ENCODE measurements at places on chromosomes 13 and 19.

DNA sequence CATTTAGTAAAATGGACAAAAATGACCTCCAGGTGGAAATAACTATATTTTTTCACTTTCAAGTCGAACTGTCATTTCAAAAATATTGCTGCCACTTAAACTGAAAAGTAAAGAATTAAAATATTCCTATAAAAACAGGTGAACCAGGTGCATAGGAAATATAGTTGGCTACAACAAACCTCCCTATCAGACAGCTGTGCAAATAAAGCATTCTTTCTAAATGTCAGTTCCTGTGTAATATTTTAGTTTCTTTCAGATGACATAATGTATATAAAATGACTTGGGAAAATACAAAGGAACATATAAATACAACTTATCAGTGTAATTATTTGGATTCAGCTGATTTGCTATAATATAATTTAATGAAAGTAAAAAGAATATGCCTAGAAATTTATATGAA lies 403.5 kb upstream of the GPC6 start:
- DNase-seq = no peak

DNA sequence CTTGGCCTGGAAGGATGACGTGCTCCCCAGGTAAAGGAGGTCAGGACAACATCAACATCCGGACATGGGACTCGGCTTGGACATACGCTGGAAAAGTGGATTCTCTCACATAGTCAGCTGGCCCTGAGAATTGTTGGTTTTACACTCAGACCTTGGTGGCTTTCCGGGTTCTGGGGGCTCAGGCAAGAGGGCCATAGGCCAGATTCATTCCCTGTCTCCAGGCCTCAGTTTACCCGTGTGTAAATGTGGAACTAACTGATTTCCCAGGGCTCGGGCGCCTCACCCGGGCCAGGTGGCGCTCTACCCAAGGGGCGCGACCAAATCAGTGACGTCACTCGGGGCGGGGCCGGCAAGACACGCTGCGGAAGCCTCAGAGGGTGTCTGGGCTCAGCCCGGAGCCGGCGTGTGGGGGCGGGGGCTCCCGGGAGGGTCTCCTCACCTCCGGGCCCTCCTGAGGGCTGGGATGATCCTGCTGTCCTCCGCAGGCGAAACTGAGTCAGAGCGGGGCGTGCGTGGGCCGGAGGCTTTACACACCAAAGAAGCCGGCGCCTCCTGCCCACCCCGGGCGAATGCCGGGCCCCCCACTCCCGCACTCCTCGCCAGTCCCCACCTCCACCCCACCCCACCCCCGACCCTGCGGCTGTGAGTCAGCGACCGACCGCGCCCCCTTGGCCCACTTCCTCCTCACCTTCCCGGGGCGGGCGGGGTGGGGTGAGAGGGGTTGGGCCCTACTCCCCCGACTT lies 862 bp upstream of the VASP start:
- DNase-seq = peak; percentile 89

DNA sequence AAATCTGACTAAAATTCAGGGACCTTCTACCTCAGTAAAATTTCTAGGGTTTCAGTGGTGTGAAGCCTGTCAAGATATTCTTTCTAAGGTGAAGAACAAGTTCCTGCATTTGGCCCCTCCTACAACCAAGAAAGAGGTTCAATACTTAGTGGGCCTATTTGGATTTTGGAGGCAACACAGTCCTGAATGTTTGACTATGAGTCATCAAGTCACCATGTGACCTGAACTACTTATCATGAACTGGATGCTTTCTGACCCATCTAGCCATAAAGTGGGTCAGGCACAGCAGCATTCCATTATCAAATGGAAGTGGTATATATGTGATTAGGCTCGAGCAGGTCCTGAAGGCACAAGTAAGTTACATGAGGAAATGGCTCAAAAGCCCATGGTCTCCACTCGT lies 163.0 kb upstream of the IRS2 start:
- no peak for DNase-seq

DNA sequence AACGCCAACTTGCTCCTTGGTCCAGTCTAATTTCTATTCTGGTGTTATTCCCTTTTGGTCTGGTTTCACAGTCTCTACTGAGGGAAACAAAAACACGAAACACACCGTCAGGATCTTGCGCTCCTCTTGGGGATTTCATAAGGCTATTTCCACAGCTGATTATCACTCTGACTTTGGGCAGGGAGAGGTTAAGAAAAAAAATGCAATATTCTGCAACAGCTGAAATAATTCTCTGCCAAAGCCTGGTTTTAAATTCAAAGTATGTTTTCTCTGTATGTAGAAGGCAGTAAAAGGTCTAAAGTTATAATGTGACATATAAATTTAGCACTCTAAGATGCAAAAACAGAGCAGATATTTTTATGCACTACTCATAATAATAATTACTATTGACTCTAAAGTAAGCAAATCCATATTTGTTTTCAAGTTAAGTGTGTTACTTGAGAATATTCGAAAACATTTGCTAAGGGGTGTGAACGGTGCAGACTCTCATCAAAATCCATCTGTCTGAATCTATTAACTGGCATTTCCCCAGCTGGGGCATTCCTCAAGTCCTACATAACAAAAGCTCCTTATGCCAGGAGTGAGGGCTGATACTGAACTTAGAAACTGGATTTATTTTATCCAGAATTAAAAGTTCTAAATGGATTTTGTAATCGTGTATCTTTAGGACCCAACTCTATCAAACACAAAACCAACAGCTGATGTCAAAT lies 38.4 kb upstream of the STARD13 start:
- peak; percentile 60 for DNase-seq

DNA sequence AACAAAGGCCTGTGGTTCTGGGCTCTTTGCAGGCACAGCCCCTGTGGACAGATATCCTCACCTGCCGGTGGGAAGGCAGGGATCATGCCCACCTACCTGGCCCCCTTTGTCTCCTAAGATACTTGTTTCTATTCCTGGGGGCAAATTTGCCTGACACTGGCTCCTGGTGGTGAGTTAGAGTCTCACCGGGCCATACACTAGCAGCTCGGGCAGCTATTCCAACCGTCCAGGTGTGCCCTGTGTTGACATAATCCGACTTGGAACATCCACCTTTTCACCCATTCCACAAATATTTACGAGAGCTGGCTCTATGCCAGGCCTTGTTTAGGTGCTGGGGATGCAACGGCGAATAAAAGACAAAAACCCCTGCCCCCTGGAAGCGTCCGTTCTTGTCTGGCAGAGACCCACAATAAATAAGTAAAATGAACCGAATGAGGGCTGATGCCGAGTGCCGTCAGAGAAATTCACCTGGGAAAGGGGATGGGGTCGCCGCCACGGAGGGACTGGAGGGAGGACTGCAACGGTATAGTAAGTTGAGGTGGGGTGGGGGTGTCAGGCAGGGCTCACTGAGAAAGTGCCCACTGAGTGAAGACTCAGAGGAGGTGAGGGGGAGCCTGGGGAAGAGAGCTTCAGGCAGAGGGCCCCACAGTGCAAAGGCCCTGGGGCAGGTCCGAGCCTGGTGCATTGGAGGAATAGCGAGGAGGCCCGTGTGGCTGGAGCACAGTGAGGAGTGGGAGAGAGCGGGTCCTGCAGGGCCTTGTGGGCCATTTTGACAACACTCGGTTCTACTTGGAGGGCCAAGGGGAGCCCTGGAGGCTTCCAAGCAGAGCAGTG lies 43.2 kb upstream of the RANBP3 start:
- no peak for DNase-seq

DNA sequence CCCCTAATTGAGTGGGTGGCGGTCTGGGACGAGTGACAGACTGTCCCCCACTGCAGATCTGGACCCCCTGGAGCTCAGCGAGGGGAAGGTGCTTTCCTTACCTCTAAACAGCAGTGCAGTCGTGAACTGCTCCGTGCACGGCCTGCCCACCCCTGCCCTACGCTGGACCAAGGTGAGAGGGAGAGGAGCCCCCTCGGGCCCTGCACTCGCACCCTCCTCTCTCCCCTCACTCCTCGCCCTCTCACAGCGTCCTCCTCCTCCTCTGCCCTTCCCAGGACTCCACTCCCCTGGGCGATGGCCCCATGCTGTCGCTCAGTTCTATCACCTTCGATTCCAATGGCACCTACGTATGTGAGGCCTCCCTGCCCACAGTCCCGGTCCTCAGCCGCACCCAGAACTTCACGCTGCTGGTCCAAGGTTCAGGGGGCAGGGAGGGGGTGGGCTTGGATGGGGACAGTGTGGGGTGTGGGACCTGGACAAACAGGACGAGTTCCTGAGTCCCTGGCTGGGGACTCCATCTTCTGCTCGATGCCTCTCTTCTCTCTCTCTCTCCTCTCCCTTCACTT lies 9.6 kb downstream of the BCAM start:
- DNase-seq = no peak

GRCh38 chr19:7287722-7288121 lies 6.5 kb downstream of the INSR start:
- no peak for DNase-seq

DNA sequence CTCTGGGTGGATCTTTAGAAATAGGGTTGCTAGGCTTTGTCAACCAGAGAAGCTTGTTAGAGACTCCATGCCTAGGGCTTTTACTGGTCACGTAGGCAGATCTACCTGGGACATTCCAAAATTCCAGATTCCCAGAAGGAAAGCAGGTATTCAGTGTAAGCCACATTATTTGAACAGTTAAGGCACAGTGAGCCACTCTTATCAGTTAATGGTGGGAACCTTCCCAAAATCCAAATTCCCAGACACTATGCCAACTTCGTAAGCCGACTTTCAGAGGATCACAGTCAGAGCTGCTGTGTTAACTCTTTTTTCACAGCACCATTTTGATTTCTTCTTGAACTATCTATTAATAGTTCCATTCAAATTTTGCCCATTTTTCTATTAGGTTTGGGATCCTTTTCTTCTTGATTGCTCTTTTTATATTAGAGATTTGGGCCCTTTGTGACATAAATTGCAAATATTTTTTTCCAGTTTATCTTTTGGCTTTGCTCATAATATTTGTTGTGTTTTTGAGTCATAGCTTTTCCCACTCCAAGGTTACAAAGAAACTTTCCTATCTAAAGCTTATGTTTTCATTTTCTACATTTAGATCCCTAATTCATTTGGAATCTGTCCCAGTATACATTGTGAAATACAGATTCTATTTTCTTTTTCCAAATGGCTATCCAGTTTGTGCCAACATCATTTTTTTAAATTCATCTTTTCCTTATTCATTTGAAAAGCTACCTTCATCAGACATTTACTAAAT lies 77.3 kb downstream of the DHRS12 start:
- DNase-seq = peak; percentile 83

- no peak for DNase-seq
Observed at GRCh38 chr19:4067396-4068046, 822 bp upstream of the ZBTB7A start.

DNA sequence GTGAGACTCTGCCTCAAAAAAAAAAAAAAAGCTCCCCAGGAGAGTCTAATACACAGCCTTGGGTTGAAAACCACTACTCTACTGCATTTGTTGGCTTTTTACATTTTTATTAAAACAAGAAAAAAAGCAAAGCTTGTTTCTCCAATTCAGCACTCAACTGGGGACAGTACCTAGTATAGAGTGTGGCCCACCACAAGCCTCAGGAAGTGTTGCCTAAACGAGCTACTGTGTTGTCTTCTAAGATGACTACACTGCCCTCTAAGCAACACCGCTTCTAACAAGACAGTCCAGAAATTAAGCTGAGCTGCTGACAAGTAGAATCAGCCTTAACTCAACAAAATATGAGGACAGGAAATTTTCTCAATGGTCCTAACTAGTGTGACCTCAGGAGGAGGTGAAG lies 522.2 kb downstream of the FGF9 start:
- no peak for DNase-seq

GRCh38 chr19:41309180-41310032 lies 566 bp upstream of the CCDC97 start:
- DNase-seq = no peak

GRCh38 chr13:39777527-39778061 lies 122.1 kb downstream of the COG6 start:
- peak; percentile 81 for DNase-seq

- DNase-seq = peak; percentile 56
Observed at GRCh38 chr13:29465741-29466293, 129.7 kb downstream of the SLC7A1 start.

- DNase-seq = peak; percentile 78
Observed at GRCh38 chr19:56333506-56333905, 18.9 kb upstream of the ZSCAN5A start.

DNA sequence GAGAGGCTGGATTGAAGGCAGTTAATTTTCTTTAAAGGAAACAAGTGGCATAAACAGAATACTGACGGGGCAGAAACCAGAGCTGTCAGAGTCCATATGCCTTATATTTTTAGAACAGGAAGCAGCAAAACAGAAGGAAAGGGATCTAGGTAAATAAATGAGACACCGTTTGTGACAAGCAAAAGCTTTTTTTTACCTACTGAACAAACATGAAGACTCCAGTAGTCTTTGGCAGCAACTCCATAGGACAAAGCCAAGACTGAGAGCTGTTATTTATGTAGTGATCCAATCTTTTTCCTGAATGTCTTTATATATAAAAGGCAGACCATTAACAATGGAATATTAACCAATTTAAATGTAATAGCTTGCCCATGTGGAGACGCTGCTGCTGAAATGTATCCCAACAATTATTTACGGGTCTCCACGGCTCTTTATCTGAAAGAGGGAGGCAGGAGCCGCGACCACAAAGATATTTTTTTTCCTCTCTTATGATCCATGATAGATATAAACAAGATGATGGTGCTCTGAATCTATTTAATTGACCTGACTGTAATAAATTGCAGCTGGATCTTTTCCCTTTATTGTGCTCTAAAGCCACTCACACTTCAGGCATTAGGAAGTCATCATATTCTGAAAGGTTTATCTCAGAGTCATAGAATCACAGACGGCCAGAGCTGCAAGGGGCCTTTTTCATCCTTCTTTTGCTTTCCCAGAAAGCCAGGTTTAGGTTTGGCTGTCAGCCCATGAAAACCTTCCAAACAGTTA lies 687.8 kb downstream of the EFNB2 start:
- peak; percentile 2 for DNase-seq

Measured in cardiac fibroblast (primary cell).